ENCODE measurements at places on chromosomes 13 and 19. TPM values are rescaled to one million over a fixed set of nuclear protein-coding genes. Genes with fewer than 3 reads are reported as not detected.

The SRRM5 gene
- total RNA-seq = 0.09 TPM

The GJB6 gene
- not detected for total RNA-seq

GRCh38 chr13:77981281-77981881 is 62.8 kb upstream of the EDNRB start:
- H3K4me1 ChIP-seq = no peaks in the 10 kb centered on the region
- no peak for DNase-seq
- H3K36me3 ChIP-seq = no peaks in the 10 kb centered on the region
- no peak overlapping the region for H3K4me3 ChIP-seq
- no peaks in the 10 kb centered on the region for H3K27me3 ChIP-seq

- H3K36me3 ChIP-seq = no peaks in the 10 kb centered on the region
- no peak for DNase-seq
- H3K4me3 ChIP-seq = no peak overlapping the region
- no peaks in the 10 kb centered on the region for H3K4me1 ChIP-seq
- no peaks in the 10 kb centered on the region for H3K27me3 ChIP-seq
Observed at GRCh38 chr13:112210371-112210770, 143.4 kb downstream of the SOX1 start.

The LILRB4 gene
- 5.0 TPM for total RNA-seq

- no peaks in the 10 kb centered on the region for H3K4me1 ChIP-seq
- no peak overlapping the region for H3K27ac ChIP-seq
- H3K36me3 ChIP-seq = no peaks in the 10 kb centered on the region
- H3K4me3 ChIP-seq = no peak overlapping the region
- H3K27me3 ChIP-seq = no peaks in the 10 kb centered on the region
- no peak for DNase-seq
Observed at GRCh38 chr13:48536621-48537250, 3.9 kb upstream of the RCBTB2 start.

GRCh38 chr19:33187183-33187540 is 7.0 kb upstream of the LRP3 start:
- no peaks in the 10 kb centered on the region for H3K4me1 ChIP-seq
- no peaks in the 10 kb centered on the region for H3K27me3 ChIP-seq
- DNase-seq = no peak
- no peaks in the 10 kb centered on the region for H3K36me3 ChIP-seq
- no peak overlapping the region for H3K4me3 ChIP-seq

The CYP4F12 gene
- total RNA-seq = 19.0 TPM

DNA sequence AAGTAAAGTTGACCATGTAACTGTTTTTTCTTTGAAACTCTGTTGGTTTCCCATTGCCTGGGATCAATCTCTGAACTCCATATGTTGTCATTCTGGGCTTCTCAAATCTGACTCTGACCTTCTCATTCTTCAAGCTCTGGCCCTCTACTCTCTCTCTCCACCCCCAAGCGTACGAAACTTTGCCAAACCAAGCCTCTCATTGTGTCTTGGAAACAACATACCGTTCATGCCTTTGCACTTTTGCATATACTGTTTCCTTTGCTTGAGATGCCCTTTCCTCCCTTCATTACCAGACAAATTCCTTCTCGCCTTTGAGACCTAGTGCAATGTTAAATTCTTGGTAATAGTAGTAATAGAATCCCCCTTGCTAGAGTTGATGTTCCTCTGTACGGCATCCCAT is 113.7 kb downstream of the OLFM4 start:
- H3K27me3 ChIP-seq = peaks cover 3% of the 10 kb centered on the region
- DNase-seq = no peak

DNA sequence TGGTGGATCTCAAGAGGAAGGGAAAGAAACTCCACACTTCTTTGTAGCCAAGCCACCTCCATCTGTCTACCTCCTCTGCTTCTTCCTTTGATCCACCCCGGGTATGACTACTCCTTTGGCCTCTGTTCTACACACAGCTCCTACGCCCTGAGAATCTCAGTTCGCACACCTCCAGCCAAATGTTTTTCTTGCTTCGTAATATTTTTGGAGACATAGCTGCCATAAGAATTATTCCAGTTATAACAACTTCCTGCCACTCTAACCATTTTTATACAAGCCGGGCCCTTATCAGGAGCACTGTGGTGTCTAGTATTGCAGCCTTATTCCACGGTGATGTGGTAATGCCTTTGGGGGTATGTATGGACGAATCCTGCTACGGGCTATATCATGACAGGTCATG is 126.7 kb downstream of the STARD13 start:
- H3K36me3 ChIP-seq = peaks cover 4% of the 10 kb centered on the region
- H3K27ac ChIP-seq = no peak overlapping the region
- H3K4me3 ChIP-seq = no peak overlapping the region
- H3K27me3 ChIP-seq = no peaks in the 10 kb centered on the region
- no peak for DNase-seq

- no peaks in the 10 kb centered on the region for H3K36me3 ChIP-seq
- peak overlapping the region; percentile 10 for H3K27ac ChIP-seq
- DNase-seq = no peak
- no peaks in the 10 kb centered on the region for H3K27me3 ChIP-seq
- H3K4me3 ChIP-seq = no peak overlapping the region
Observed at GRCh38 chr19:3518255-3518654, 12.1 kb downstream of the FZR1 start.

The RCBTB1 gene
- 9.0 TPM for total RNA-seq

DNA sequence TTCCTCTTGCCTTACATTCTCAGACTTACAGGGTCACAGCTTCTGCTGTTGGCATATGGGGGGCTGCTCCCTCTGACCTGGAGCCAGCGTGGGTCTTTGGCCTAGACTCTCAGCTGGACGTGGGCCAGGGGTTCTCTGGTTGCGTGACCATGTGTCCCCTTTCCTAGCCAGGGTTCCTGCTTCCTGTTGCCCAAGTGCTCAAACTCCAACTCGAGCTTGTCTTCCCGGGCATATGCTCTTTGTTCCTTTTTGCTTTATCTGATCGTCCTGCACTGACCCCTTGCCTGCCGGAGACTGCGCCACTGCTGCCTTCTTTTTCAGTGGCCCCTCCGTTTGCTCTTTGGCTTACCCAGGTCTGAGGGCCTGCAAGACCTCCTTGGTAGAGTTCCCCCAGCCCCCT is 25.3 kb upstream of the GPR183 start:
- no peaks in the 10 kb centered on the region for H3K4me1 ChIP-seq
- DNase-seq = no peak
- H3K4me3 ChIP-seq = no peak overlapping the region
- no peaks in the 10 kb centered on the region for H3K27me3 ChIP-seq
- H3K36me3 ChIP-seq = peaks cover 6% of the 10 kb centered on the region

- no peaks in the 10 kb centered on the region for H3K27me3 ChIP-seq
- peaks cover 1% of the 10 kb centered on the region for H3K36me3 ChIP-seq
- no peak overlapping the region for H3K4me3 ChIP-seq
- no peak for DNase-seq
Observed at GRCh38 chr19:56111601-56112312, 9.3 kb downstream of the ZNF787 start.

The SBSN gene
- not detected for total RNA-seq

The OR7C1 gene
- not detected for total RNA-seq

GRCh38 chr13:112790735-112791641 is 101.2 kb downstream of the ATP11A start:
- H3K4me3 ChIP-seq = no peak overlapping the region
- H3K4me1 ChIP-seq = peaks cover 2% of the 10 kb centered on the region

DNA sequence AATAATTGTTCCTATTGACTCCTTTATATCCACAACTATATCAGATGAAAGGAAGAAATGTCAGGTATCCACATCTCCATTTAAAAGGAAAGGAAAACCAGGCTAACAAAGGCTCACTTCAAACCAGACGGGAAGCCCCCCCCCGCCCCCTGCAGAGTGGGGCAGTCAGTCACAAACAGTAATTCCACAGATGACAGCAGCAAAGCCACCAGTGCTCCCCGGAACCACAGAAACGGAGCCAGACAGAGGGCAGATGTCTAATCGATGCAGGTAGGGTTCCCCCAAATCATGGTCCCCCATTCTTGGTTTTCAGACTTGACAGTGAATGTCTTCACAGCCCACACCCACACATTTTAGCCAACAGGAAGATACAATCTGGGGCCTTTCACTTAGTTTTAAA is 100.8 kb downstream of the STK24 start:
- DNase-seq = no peak
- peaks cover 53% of the 10 kb centered on the region for H3K4me1 ChIP-seq
- H3K27ac ChIP-seq = peak overlapping the region; percentile 35
- no peak overlapping the region for H3K4me3 ChIP-seq

The MYPOP gene
- 1.8 TPM for total RNA-seq

The CEACAM5 gene
- not detected for total RNA-seq

The SELENOW gene
- total RNA-seq = 50.0 TPM

The DZIP1 gene
- total RNA-seq = 2.0 TPM

- DNase-seq = no peak
- H3K36me3 ChIP-seq = no peaks in the 10 kb centered on the region
- no peak overlapping the region for H3K4me3 ChIP-seq
- no peaks in the 10 kb centered on the region for H3K27me3 ChIP-seq
- no peak overlapping the region for H3K27ac ChIP-seq
Observed at GRCh38 chr13:64130600-64130999, 2715.0 kb upstream of the PCDH20 start.

The ATXN8OS gene
- total RNA-seq = not detected

The METTL21C gene
- not detected for total RNA-seq

DNA sequence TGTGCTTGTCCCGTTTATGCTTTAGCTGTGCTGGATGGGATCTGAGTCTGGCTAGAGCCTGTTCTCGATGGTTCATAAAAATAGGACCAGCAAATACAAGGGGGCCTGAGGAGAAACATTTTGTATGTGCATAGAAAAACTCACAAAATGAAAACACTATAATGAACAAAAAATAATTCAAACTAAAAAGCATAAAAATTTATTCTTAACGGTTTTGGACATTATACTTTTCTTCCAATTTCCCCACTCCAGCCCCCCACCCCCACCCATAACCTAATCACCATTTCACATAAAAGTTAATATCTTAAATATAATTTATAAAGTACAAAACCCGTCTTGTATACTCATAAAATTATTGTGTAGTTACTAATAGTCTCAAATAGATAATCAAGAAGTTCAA is 93.7 kb downstream of the MYCBP2 start:
- no peak overlapping the region for H3K27ac ChIP-seq
- DNase-seq = no peak
- H3K36me3 ChIP-seq = no peaks in the 10 kb centered on the region
- no peak overlapping the region for H3K4me3 ChIP-seq
- no peaks in the 10 kb centered on the region for H3K4me1 ChIP-seq

DNA sequence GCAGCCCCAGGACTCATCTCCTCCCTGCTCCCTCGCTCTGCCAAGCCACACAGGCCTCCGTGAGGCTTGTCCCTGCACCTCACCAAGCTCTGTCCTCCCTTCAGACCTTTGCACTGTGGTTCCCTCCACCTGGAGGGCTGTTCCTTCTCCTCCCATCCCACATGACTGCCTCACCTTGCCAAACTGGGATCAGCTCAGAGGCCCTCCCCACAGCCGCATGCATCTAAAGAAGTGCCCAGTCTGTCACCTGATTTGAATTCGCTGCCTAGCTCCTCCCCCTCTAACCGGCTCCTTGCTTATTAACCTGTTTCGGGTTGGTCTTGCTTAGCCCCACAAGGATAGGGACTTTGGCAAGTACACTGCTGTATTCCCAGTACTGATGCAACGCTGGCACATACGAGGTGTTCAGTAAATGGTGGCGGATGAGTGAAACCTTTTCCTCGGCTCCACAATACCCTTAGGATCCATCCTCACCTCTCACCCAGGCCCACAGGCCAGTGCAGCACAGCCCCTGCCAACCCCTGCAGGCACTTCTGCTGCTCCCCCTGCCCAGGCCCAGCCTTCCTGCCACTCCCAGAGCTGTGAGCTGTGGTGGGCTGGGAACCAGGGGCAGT is 4.4 kb downstream of the AKT2 start:
- H3K27ac ChIP-seq = peak overlapping the region; percentile 61
- no peaks in the 10 kb centered on the region for H3K36me3 ChIP-seq
- peak overlapping the region; percentile 6 for H3K4me3 ChIP-seq
- H3K27me3 ChIP-seq = no peaks in the 10 kb centered on the region
- DNase-seq = no peak

- H3K36me3 ChIP-seq = peaks cover 13% of the 10 kb centered on the region
- no peak for DNase-seq
- no peak overlapping the region for H3K4me3 ChIP-seq
- no peaks in the 10 kb centered on the region for H3K27me3 ChIP-seq
- H3K4me1 ChIP-seq = no peaks in the 10 kb centered on the region
Observed at GRCh38 chr13:20623000-20623399, 56.0 kb downstream of the IFT88 start.

The FPR3 gene
- total RNA-seq = 3.6 TPM
